T-helper 17 cell (primary cell): ENCODE measurements at places on chromosomes 3 and 15. TPM values are rescaled to one million over a fixed set of nuclear protein-coding genes. Genes with fewer than 3 reads are reported as not detected.

DNA sequence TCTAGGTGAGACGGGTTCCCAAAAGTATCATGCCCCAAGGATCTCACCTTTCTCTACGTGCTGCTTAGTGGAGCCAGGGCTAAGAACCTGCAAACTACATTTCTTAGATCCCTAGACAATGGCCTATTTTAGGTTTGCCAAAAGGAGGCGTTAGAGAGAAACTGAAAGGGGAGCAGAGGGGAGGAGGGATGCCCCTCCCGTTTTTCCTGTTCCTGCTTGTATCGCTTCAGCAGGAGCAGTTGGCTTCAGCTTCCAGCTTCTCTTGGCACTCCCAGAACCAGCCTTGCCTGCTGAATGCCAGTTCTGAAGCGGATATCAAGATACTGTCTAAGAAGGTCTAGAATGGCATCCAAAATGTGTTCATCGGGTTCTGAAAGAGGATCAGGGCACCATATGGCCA, 58.4 kb upstream of the ABHD17C start:
- no peak for DNase-seq

VEPH1 gene
- total RNA-seq = 3.9 TPM

HTR3E gene
- not detected for total RNA-seq

- DNase-seq = no peak
Observed at GRCh38 chr3:62870321-62870720, 4.9 kb downstream of the CADPS start.

- DNase-seq = no peak
Observed at GRCh38 chr3:104323226-104323625, 1043.5 kb upstream of the ALCAM start.

- DNase-seq = no peak
Observed at GRCh38 chr15:51884041-51884440, 54.6 kb downstream of the TMOD3 start.

RAB8B gene
- 108 TPM for total RNA-seq

CHRM5 gene
- not detected for total RNA-seq

DNA sequence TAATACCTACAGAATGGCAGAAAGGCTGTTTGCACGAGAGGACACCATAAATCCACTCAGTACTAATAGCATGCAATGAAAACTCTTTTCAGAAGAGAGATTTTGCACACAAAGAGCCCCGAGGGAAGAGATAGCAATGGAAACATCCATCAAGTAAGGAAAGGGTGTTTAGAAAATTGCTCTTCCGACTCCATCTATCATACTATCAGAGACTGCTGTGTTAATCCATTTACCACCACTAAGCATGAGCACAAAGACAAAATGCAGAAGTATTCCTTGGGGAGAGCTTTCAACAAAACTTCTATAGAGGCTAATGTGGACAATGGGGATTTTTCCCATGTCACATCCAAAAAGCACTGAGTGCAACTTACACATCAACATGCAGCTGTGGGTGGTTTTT, 72.1 kb upstream of the PLAAT1 start:
- no peak for DNase-seq

GRCh38 chr3:138479438-138479863, 45.0 kb downstream of the ESYT3 start:
- no peak for DNase-seq

DNA sequence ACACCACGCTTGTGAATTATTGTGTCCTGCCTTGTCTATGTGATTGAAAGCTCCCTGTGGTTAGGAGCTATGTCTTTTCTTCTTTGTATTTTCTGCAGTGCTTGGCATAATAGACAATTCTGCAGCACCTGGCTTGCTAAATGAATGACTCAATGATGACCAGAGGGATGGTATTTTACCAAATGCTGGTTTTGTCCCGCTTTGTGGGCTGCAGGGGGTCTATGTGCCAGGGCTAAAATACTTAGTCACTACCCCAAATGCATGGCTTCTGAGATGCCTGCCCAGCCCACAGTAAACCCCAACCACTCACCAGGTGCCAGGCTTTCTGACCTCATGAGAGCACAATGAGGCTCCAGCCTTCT, 50.9 kb downstream of the BOC start:
- no peak for DNase-seq

AADAC gene
- not detected for total RNA-seq

DNA sequence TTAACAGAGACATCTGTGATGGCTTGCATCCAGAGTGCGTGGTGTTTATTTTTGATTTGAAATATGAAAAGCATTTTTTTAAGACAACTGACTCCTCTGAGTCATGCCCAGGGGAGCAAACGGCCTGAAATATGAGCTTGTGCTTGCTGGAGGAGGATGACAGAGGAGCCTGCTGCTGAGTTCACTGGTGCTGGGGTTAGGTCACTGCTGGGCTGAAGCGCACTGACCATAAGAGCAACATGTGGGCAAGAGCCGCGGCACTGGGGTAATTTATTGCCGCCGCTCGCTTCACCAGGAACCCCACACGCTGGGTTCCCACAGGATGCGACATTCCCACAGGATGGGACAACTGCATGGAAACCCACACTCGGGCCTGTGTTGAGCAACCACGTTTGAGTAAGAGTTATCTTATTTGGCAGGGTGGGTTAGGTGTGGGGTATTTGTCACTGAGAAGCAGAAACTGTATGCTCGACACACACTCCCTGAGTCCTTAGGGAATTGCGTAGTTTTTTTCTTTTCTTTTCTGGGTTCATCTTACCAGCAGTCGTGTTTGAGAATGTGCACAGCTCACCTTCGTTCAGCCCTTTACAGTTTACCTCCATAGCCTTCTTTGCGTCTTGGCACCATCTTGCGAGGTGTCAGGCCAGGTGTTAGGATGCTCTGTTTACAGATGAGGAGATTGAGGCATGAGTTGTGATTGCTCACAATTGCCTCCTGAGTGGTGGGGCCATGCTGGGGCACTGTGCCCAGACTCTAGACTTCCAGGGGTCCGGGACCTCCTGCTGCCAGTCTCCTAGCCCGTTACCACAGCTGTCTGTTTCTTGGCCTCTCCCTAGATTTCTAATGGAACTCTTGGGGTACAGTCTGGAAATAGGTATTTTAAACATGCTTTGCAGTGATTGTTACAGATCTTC, 60.4 kb downstream of the SMAD3 start:
- no peak for DNase-seq

LPCAT4 gene
- total RNA-seq = 93.2 TPM

- DNase-seq = peak; percentile 30
Observed at GRCh38 chr15:49235446-49236124, 65.5 kb downstream of the GALK2 start.

FBXL2 gene
- total RNA-seq = not detected

DNA sequence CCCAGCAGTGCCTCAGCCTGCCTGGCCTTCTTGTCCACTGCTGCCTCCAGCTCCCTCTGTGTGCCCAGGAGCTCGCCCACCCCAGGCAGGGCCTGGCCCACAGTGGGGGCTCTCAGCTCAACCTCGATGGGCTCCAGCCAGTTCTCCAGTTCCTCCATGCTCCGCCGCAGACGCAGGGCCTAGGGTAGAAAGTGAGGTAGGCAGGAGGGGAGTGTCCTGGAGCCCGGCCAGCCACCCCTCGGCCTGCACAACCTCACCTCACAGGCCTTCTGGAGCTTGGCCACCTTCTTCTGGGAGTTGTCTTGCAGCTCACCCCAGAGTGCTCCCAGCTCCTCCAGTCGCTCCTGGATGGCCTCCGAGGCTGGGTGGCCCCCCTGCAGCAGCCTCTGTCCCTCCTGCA, 18.7 kb downstream of the PLA2G4B start:
- DNase-seq = no peak

CCR9 gene
- total RNA-seq = 4.7 TPM

PAQR5 gene
- total RNA-seq = not detected

- no peak for DNase-seq
Observed at GRCh38 chr3:71414189-71414927, 169.2 kb downstream of the FOXP1 start.

DNA sequence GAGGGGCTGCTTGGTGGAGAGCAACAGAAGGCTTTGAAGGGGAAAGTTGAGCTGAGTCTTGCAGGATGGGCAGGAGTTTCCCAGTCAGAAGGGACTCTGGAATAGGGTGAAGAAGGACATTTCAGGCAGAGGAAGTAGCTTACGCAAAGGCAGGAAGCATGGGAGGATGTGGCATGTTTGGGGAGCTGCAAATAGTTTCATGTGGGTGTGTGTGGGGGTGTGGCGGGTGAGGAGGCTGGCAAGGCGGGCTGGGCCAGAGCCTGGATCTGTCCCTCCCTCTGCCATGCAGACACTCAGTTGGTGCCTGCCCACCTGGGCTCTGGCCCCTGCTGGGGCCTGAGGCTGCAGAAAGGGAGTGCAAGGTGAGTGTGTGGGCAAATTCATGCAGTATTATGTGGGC, 10.4 kb downstream of the TEX264 start:
- DNase-seq = peak; percentile 32

DNA sequence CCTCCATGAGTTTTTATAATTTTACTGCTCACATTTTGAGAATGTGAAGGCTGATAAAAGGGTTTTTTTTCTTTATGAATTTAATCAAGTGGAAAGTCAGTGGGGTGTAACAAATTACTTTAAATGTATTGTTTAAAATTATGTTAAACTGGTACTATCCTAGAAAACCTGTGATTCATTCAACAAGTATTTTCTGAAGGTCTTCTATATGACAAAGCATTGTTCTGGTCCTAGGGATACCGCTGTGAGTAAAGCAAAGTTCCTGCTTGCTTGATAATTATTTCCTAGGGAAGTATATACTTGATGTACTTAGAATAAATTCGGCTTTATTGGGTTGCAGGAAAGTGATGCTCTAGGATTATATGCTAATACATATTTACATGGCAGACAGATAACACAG, 152.8 kb upstream of the GOLGA6L4 start:
- DNase-seq = no peak

CPNE9 gene
- not detected for total RNA-seq

ABHD17C gene
- 2.0 TPM for total RNA-seq

DNA sequence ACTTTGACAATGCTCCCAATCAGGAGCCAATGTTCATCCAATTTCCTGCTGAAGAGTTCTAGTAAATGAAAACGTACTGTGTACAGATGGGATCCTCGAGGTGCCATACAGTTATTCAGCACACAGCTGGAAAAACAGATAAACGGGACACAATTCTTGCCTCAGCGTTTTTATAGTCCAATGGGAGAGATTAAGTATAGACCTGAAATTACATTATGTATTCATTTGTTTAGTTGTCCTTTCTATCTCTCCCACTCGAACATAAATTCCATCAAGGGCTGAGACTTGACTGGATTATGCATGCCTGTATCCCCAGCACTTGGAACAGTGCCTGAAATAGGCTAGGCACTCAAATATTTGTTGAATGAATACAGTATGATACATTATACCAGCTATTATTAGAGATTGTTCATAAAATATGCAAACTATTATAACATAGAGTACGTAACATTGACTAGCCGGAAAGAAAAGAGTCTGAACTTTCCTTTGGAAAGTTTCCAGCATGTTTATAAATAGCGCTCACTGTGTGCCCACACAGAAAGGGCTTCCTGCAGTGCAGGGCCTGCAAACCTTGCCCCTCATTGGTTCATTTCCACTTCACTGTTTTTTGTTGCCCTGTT, 27.4 kb upstream of the SNTN start:
- no peak for DNase-seq

- no peak for DNase-seq
Observed at GRCh38 chr3:135694142-135694541, 271.4 kb upstream of the PPP2R3A start.

DNA sequence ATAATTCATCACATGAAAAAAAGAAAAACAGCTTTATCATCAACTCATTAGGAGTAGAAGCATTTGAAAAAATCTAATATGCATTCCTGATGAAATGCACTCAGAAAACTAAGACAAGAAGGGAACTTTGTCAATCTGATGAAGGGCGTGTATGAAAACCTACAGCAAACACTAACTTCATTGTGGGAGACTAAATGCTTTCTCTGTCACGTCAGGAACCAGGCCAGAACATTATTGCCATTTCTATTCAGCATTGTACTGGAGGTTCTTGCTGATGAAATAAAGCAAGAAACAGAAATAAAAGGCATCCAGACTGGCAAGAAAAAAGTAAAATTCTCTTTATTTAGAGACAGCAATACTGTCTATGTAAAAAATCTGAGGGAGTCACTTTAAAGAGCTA, 235.2 kb downstream of the GABRB3 start:
- DNase-seq = no peak

DNA sequence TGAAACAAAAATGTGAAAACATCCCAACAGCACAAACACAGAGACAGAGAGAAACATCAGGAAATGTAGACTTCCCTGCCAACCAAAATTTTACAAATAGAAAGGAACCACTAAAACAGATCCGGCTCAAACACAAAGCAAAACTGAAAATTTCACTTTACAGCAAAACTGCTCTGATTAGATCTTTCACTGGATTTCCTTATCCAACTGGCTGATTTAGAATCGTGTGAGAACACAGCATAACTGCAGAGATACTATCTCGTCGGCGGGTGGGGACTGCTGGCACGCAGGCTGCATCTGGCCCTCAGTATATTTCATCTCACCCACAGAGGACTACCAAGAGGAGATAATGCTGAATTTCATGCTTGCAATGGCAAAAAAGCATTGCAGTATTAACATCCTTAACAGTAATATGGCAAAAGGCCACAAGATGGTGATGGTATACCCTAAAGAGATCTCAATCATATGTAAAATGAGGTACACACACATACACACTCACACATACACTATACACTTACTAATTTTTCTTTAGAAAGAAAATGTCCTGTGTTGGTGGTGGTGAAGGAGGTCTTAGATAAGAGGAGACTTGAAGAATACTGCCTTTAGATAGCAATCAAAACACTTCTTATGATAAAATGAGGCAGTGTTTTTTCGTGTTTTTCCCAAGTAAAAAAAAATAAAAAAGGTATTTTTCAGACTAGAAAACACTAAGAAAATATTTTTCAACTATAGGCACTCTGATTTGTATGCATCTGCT, 10.6 kb upstream of the LEO1 start:
- no peak for DNase-seq

FBXO40 gene
- 0.39 TPM for total RNA-seq

GRCh38 chr3:46713898-46714552, 3.6 kb downstream of the PRSS50 start:
- DNase-seq = no peak

UBAP1L gene
- 7.8 TPM for total RNA-seq

GRCh38 chr3:105688821-105689220, 180.0 kb downstream of the CBLB start:
- DNase-seq = no peak

GRCh38 chr15:87461631-87462030, 794.9 kb downstream of the NTRK3 start:
- DNase-seq = no peak

GRCh38 chr3:31848911-31849310, 132.2 kb downstream of the OSBPL10 start:
- DNase-seq = no peak

GRCh38 chr3:71360180-71360579, 223.3 kb downstream of the FOXP1 start:
- no peak for DNase-seq

DNA sequence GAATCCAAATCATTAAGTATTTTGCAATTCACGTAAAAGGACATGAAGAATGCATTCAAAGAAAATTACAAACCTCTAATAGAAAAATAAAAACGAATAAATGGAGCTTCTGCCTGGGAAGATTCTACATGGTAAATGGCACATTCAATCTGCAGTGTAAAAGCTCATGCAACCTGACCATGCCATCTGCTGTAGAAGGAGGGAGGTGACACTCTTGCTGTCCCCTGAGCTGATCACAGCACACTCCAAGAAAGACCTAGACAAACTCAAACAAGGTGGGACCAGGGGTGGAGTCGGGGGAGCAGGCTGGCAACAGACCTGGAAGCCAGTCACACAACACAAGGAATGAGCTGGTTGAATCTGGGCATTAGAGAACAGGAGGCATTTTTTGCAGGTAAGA, 101.8 kb downstream of the BDH1 start:
- DNase-seq = no peak

- no peak for DNase-seq
Observed at GRCh38 chr3:6825524-6825923, 35.4 kb upstream of the GRM7 start.

EBLN2 gene
- total RNA-seq = 11.7 TPM
